Colonic mucosa (tissue), 4 donors: ENCODE measurements at places on chromosomes 4 and X. TPM values are rescaled to one million over a fixed set of nuclear protein-coding genes. Genes with fewer than 3 reads are reported as not detected.

DNA sequence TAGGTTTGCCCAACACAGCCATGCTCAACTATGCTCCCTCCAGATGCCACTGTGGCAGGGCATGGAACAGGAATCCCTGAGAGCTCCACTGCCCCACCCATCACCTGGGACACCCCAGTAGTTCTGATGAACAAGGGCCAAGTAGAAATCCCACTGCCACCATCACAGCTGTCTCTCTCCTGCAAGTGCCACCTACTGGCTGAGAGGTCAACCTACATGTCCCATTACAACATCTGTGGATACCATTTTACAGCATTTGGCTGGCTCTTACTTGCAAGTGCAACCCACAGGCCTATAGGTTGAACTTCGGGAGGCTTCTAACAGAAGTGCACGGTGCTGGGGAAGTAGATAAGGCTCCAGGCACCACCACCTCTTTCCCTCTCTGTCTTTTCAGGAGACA is 142.5 kb downstream of the CXXC4 start:
- H3K27me3 ChIP-seq: no peaks in the 10 kb centered on the region
- DNase-seq: no peak
- H3K36me3 ChIP-seq: no peaks in the 10 kb centered on the region
- no peak overlapping the region for H3K27ac ChIP-seq
- no peak overlapping the region for H3K4me3 ChIP-seq

DNA sequence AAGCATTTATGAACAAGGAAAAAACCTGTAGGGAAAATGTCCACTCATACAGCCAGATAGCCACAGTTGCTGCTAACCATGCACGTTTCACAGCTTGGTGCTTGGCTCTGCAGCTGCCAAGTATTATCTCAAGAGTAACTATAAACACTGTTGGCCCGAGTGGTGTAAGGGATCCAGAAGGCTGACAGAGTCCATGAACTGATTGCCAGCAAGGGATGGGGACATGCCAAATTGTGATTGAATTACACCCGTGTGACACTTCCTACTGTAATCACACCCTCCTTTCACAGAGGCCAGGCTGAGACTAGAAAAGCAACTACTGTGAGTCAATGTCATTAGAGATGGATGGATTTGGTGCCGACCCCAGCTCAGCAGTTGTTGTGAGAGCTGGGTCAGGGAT is 223.9 kb upstream of the ANKRD50 start:
- H3K27me3 ChIP-seq: no peaks in the 10 kb centered on the region
- no peak for DNase-seq
- H3K27ac ChIP-seq: no peak overlapping the region
- H3K36me3 ChIP-seq: no peaks in the 10 kb centered on the region

DNA sequence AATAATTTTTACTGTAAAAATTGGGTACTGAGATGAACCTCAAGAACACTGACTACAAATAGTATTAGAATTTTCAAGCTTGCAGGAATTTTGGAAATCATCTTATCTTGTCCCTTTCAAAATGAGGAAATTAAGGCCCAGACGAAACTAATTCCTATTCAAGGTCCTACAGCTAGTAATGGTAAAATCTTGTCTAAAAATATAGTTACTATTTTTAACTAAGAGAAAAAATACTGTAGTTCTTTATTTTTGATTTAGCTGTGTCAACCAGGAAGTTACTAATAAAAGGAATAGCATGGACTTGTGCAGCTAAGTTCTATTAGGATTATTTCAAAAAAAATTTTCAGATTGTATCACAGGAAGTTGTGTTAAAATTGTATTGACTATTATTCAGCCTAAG is 12.7 kb downstream of the PRIMPOL start:
- DNase-seq: no peak
- H3K27ac ChIP-seq: no peak overlapping the region
- H3K36me3 ChIP-seq: no peaks in the 10 kb centered on the region

DNA sequence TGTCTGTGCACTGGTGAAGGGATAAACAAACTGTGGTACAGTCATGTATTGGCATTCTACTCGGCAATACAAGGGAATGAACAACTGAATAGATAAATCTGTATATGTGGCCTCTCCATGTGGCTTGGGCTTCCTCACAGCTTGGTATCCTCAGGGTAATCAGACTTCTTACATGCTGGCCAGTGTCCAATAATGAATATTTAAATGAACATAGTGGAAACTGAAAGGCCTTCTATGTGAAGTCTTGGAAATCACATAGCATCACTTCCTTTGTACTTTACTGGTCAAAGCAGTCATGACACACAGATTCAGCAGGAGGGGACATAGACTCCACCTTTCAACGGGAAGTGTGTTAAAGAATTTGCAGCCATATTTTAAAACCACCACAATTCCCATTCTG is 33.4 kb upstream of the GPR101 start:
- no peak for DNase-seq
- no peaks in the 10 kb centered on the region for H3K4me1 ChIP-seq
- H3K27me3 ChIP-seq: no peaks in the 10 kb centered on the region

DNA sequence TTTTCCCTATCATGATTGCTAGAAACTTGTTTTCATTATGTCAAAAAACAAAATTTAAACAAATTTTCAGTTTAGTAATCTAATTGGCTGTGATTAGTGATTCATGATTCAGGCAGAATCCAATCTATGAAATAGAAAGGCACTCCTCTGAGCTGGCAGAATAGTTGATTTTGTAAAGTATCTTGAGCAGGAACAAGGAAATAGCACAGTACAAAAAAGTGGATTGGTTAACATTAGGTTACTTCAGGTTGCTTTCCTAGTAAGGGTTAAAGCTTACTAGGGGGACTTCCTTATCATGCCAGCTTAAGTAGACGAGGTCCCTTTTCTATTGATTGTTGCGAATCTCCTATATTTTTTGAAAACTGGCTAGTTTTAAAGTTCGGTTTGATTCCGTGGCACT is 43.4 kb upstream of the PRDM5 start:
- H3K4me3 ChIP-seq: no peak overlapping the region
- H3K27me3 ChIP-seq: no peaks in the 10 kb centered on the region
- no peak for DNase-seq
- no peaks in the 10 kb centered on the region for H3K4me1 ChIP-seq

DNA sequence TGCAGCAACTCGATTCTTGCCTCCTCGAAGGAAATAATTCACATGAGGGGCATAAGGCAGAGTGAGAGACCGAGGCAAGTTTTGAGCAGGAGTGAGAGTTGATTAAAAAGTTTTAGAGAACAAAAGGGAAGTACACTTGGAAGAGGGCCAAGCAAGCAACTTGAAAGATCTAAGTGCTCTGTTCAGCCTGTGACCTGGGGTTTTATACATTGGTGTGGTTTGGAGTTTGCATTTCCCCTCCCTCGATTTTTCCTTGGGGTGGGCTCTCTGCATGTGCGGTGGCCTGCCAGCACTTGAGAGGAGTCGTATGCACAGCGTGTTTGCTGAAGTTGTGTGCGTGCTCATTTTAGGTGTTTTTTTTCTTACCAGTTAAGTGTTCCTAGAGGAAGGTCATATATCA is 356.4 kb downstream of the KLHL4 start:
- H3K4me1 ChIP-seq: no peaks in the 10 kb centered on the region
- H3K36me3 ChIP-seq: no peaks in the 10 kb centered on the region
- no peak overlapping the region for H3K27ac ChIP-seq
- H3K4me3 ChIP-seq: no peak overlapping the region

DNA sequence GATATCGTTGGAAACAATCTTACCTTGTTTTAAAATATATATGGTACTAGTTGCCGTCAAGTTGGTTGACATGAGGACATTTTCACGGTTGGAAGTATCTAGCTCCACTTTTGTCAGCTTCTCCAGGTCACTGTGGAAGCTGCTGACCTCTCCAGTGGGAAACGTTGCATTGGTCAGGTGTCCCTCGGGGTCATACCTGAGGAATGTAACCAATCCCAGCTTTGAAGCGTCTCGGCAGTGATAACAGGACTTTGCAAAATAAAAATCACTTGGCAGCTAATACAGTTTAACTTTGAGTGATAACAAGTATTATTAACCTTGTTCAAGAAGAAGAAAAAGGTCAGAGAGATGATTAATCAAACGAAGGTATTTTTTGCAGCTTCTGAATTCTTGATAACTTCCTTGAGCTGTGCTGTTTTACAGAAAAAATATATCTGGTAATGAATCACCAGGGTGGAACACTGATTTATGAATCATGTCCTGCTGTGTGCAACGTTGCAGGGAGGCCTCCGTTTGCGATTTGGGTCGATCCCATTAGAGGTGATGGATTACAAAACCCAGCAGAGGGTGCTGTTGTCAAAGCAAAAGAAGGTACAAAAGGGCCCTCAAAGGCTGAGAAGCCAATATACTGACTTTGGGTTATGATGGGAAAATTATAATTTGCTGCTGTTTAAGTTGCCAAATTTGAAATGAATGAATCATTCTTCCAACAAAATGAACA is 60.1 kb downstream of the SH2D1A start:
- no peak overlapping the region for H3K27ac ChIP-seq
- H3K4me3 ChIP-seq: no peak overlapping the region
- DNase-seq: peak; percentile 37
- no peaks in the 10 kb centered on the region for H3K27me3 ChIP-seq
- no peaks in the 10 kb centered on the region for H3K36me3 ChIP-seq

GRCh38 chrX:149497626-149498025 is 7.5 kb downstream of the IDS start:
- H3K36me3 ChIP-seq: no peaks in the 10 kb centered on the region
- DNase-seq: no peak
- H3K4me3 ChIP-seq: no peak overlapping the region
- H3K27me3 ChIP-seq: no peaks in the 10 kb centered on the region
- H3K27ac ChIP-seq: no peak overlapping the region

DNA sequence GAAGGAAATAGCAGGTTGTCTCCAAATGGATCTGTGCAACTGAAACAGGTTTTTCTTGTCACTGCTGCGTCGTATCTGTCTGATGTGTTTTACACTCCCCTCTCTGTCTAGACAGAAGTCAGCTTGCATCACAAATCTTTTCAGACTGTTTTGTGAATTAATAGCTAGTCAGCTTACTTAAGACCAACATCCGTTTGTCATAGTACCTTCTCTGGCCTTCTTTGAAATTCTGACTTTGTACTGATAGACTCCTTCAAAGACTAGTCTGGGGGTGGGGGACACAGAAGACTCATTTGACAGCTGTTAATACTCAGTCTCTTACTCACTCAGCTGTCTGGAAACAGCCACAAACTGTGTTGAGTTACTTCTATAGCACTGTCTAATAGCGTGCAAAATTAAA is 197.8 kb downstream of the PALLD start:
- H3K4me1 ChIP-seq: no peaks in the 10 kb centered on the region
- no peaks in the 10 kb centered on the region for H3K27me3 ChIP-seq
- no peak overlapping the region for H3K27ac ChIP-seq

DNA sequence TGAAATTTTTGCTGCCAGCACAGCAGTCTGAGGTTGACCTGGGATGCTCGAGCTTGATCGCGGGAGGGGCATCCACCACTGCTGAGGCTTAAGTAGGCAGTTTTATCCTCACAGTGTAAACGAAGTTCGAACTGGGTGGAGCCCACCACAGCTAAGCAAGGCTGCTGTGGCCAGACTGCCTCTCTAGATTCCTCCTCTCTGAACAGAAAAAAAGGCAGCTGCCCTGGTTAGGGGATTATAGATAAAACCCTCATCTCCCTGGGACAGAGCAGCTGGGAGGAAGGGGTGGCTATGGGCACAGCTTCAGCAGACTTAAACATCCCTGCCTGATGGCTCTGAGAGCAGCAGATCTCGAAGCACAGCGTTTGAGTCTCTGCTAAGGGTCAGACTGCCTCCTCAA is 314.6 kb downstream of the STPG2 start:
- no peak for DNase-seq
- no peaks in the 10 kb centered on the region for H3K4me1 ChIP-seq
- H3K27ac ChIP-seq: no peak overlapping the region
- no peaks in the 10 kb centered on the region for H3K27me3 ChIP-seq

DNA sequence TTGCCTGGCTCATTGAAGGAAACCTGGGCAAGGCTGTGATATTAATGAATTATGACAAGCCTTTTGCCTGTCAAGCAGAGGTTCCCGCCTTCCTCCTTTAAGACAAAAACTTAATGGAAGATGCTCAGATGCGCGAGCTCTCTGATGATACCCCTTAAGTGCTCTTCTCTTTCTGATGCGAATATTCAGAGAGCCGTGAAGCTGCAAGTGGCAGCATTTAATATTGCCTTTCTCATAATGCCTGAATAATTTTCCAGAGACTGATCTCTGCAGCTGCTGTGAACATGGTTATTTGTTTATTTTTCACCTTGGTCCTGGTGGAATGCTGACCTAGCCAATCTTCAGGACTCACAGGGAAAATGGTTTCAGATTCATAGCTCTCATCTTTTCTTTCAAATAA is 251.8 kb downstream of the TENM3 start:
- H3K4me3 ChIP-seq: no peak overlapping the region
- H3K27me3 ChIP-seq: no peaks in the 10 kb centered on the region
- H3K4me1 ChIP-seq: no peaks in the 10 kb centered on the region
- no peaks in the 10 kb centered on the region for H3K36me3 ChIP-seq
- DNase-seq: no peak

DNA sequence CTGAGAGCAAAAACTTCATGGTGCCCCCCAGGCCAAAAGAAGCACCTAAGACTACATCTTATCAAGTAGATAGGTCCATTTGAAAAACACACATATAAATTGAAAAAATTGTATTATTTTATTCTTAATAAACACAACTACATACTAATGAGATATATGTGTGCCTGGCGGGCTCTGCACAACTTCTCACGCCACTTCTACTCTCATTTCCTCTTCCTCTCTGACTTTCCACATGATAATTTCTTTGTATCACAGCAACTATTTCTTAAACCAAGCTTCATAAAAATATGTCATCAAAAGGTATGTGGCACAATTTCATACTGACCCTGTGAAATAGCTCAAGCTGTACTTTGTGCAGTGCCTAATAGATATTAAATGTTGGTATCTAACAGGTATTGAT is 10.7 kb upstream of the NPY2R start:
- H3K27ac ChIP-seq: no peak overlapping the region
- H3K36me3 ChIP-seq: no peaks in the 10 kb centered on the region

DNA sequence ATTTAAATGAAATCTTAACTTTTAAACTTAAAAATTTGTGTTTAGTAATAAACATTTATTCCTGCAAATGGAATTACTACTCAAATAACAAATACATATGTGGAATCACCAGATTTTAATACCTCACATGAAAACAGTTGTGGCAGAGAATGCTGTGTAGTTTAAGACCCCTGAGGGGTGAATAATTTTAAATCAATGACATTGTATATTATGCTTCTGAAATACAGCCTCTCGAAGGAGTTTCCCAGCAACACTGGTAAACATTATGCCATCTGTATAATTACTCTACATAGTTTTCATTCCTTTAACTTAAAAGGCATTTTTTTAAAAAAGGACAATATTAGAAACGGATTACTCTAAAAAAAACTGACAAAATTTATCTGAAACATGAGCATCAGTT is 2313.3 kb downstream of the ARAP2 start:
- no peaks in the 10 kb centered on the region for H3K36me3 ChIP-seq
- H3K4me3 ChIP-seq: no peak overlapping the region
- H3K27ac ChIP-seq: no peak overlapping the region
- no peaks in the 10 kb centered on the region for H3K27me3 ChIP-seq
- no peaks in the 10 kb centered on the region for H3K4me1 ChIP-seq

PALLD gene
- total RNA-seq: 195 TPM

GJB1 gene
- total RNA-seq: 100 TPM

VCX3A gene
- total RNA-seq: not detected
